ENCODE measurements at places on chromosomes 5 and 9.

DNA sequence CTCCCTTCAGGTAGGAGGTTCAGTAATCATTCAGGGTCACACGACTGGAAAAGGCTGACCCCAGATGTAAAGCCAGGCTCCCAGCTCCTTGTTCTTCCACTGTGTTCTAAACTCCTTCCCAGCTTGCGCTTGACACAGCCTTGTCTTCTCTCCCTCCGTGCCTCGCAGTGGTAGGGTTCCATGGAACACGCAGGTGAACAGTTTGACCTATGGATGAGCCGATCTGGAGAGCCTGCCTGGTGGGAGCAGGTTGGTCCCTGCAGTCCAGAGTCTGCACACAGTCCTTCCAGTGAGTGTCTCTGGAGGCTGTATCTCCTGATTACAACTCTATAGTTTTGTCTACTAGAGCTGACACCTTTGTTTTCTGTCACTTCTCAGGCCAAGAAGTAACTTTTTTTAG lies 85.9 kb downstream of the IQGAP2 start:
- no peak for DNase-seq

DNA sequence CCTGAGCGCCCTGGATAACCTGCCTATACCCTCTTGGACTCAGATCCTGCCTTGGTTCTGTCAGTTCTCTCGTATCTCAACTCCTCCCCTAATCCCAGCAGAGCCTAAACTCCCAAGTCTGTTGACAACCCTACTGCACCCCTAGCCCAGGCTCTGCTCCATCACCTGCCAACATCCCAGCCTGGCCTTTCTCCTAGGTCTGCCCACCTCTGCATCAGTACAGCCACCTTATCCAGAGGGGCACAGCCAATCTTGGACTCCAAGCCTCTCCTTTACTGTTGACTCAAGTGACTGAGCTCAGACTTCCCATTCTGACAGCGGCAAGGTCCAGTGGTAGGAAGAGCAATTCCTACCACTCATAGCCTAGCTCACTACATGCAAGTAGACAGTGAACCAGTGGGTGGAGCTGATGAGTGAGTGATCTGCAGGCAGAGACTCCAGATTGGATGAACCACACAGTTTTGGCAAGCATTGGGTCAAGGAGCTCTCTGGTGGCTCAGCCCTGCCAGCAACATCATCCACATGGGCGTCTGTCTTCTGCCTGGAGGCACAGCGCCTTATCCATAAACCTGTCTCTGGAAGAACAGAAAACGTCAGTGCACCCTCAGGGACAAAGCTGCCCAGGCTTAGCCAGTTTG lies 26.5 kb downstream of the TRMO start:
- DNase-seq = no peak

GRCh38 chr5:132673939-132674630 lies at the start of gene IL4:
TSS of gene IL4 (plus strand) at chr5:132673989. CDS start at chr5:132674051, 62 bp downstream.
- no peak for DNase-seq

DNA sequence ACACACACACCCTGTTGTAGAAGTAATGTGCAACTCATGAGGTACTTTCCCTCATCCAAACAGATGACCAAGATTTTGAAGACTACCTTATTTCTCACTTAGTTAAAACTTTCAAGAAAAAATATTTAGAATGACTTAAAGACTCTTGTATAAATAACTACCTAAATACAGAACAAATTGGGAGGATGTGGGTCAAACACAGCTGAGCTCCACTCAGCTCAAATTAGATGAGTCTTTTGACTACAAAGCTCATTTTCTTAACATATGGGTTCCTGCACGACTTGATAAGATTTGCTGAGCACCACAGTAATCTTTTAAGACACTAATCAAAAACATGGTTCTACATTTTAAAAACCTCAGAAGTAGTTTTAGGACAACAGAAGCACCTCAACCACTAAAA lies 8.9 kb downstream of the MTX3 start:
- no peak for DNase-seq

GRCh38 chr5:176614805-176615478 lies 5.0 kb upstream of the GPRIN1 start:
- no peak for DNase-seq

GRCh38 chr5:104706600-104706999 lies 1144.0 kb upstream of the NUDT12 start:
- DNase-seq = no peak

DNA sequence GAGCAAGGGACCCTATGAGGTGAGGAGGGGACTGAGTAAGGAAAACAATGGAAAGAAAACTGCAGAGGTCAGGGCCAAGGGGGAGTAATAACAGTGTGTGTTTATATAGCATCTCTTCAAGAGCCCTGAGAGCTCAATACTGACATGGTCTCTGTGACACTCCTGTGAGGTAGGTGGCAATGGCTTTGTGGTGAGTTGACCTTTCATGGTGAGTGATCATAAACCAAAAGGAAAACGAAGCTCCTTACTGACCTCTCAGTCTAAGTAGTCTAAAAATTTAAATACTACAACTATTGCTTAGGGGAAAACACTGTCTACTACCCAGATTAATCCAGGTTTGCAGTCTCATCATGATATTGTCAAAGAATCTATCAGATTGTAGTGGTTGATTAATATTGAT lies 130.9 kb downstream of the SNCAIP start:
- no peak for DNase-seq

Data from sciatic nerve (tissue), 2 donors.